Epithelial cell of prostate (primary cell): ENCODE measurements at places on chromosomes 5 and 9.

GRCh38 chr9:123642291-123643278 lies 286.6 kb downstream of the CRB2 start:
- DNase-seq = no peak

DNA sequence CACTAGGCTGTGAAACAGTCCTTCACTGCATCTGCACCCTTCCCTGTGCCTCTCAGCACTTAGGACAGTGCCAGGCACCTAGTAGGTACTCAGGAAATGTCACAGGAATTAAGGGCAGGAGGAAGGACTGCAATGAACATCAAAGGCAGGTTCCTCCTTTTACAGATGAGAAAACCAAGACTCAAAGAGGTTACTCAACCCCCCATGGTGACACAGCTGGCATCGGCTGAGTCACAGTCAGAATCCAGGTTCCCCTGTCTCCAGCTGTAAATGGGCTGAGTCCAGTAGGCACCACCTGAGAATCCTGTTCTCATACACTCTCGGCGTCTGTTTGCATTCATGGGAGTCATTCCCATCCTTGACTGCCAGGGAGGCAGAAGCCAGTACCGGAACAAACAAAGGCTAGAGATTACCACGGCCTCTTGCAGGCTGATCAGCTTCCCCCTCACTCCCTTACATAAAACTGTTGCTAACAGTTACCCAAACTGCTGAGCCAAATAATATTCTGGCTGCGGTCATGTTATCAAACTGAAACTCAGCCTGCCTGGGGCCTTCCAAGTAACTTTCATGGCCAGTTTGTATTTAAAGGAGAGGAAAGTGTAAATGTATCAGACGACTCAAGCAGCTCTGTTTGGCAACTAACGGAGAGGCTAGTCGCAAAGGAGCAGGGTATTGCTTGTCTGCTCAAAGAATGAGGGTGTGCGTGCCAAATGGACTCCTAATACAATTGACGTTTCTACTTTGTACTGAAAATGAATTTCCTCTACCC lies 201.7 kb downstream of the PAPPA start:
- peak; percentile 43 for DNase-seq

DNA sequence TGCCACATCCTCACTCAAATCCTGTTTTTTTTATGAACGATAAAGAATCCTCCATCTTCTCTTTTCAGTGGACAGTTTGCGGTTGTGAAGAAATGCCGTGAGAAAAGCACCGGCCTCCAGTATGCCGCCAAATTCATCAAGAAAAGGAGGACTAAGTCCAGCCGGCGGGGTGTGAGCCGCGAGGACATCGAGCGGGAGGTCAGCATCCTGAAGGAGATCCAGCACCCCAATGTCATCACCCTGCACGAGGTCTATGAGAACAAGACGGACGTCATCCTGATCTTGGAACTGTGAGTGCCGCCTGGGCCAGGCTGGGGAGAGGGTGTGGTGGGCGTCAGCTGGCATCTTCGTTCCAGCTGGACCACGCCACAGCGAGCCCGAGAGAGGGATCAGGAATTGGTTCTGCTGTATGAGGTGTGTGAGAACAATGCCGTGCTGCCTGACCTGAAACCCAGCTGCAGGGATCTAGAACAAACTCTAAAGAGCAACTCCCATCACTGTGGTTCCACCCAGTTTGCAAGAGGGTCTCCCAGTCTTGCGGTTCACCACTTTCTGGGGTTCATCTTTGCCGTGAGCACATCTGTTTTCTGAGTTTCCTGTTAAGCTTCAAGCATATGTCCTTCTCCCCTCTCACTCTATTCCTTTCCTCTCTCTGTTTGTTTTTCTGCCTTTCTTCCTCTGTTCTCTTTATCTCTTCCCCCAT lies 107.4 kb downstream of the DAPK1 start:
- no peak for DNase-seq

GRCh38 chr5:151345808-151346478 lies 1.4 kb downstream of the SLC36A2 start:
- DNase-seq = no peak

DNA sequence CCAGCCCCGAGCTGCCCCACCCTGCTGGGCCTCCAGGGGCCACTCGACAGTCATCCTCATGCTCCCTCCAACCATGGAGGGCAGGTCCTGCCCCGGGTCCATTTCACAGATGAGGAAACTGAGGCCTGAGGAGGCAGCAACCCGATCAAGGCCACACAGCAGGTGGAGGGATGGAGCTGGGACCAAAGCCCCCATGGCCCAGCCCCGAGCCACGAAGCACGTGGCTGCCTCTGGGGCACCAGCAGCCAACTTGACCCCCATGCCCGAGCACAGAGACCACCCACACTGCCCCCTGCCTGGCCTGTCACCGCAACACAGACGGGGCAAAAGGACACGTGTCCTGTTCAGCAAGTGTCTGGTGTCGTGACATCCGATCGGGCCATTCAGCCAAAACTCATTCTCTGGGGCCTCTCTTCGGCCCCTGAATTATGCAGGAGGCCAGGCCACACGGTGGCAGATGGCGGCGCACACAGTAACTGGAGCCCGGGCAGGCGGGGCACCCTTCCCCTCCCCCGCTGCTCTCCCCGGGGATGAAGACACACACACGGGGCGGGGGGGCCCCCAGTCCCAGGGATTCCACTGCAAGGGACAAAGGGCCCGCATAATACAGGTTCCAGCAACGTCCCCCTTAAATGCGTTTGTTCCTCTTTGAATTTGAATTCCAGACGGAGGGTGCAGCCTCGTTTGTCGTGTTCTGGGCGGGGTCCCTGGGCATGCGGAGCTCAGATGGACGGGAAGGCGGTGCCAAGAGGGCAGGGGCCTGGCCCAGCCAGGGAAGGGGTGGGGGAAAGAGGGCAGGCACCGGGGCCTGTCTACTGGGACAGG lies 29.4 kb upstream of the TMEM250 start:
- DNase-seq = no peak

DNA sequence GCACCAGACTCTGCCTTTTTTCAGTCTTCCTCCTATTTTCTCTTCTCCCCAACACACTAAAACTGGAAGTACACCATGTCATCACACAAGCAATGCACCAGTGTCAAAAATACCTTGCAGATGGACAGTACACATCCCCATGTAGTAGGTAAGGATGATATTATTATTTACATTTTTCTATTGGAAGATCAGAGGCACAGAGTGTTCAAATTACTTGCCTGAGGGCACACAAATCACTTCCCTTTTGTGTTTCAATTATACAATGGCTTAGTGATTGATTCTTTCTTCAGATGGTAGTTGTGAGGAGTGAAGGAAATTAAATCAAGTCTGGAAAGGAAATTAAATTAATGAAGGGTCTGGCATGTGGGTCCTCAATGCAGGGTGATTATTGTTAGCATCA lies 39.6 kb downstream of the CTSL start:
- DNase-seq = no peak
